Activated CD4-positive, alpha-beta T cell treated with anti-CD3 and anti-CD28 coated beads for 1 hour (primary cell): ENCODE measurements at places on chromosomes 16 and 17.

GRCh38 chr17:77819497-77819896, 139.0 kb upstream of the TNRC6C start:
- DNase-seq, result no peak

- no peak for DNase-seq
Observed at GRCh38 chr17:14604591-14605266, 303.8 kb downstream of the HS3ST3B1 start.

GRCh38 chr17:47847341-47848197, 3.4 kb downstream of the SP6 start:
- DNase-seq, result no peak

GRCh38 chr17:40799859-40800258, at the start of gene KRT28:
KRT28 (minus strand) TSS chr17:40799959; CDS start chr17:40799893, 66 bp downstream.
- DNase-seq, result no peak

- DNase-seq, result no peak
Observed at GRCh38 chr16:86089991-86090390, 191.0 kb downstream of the IRF8 start.

GRCh38 chr17:51703361-51704341, 443.3 kb downstream of the UTP18 start:
- no peak for DNase-seq

- DNase-seq, result no peak
Observed at GRCh38 chr16:1430214-1430758, 592 bp upstream of the PERCC1 start.

- DNase-seq, result no peak
Observed at GRCh38 chr16:1640261-1640941, 28.2 kb downstream of the CRAMP1 start.

- DNase-seq, result no peak
Observed at GRCh38 chr16:46961373-46962353, 11.8 kb downstream of the DNAJA2 start.

DNA sequence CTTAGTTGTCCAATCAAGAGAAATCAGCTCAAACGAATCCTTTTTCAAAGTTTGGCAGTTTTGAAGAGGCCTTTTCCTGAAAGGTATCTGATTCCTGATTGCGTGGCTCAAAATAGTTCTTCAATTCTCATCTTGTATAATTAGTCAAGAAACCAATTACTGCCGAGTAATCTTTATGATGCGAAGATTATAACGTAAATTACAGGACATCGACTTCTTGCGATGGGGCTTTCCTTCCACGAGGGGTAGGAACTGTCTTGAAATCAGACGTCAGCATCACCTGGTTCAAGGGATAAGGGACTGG, 644 bp upstream of the ARL2BP start:
- DNase-seq, result no peak

DNA sequence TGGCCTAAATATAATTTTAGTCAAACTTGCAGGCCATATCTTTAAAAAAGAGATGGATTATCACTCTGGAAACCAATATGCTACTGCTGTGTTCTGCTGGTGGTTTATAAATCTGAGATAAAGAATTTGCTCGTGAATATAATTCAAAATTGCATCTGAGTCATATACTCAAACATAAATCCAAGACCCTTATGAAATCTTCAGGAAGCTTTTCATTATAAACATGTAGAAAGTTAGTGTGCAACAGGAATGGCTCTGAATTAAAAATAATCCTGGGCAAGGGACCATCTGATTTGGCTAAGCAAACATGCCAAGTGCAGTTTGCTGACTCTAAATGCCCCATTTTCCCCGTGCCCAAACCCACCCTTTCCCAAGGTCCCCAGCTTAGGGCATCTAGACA, 57.3 kb downstream of the TEX2 start:
- DNase-seq, result no peak

- DNase-seq, result no peak
Observed at GRCh38 chr16:1906055-1906845, 12.0 kb downstream of the HS3ST6 start.

- DNase-seq, result no peak
Observed at GRCh38 chr17:44539673-44540072, 17.6 kb upstream of the FZD2 start.

GRCh38 chr17:12574525-12574924, 91.2 kb upstream of the MYOCD start:
- no peak for DNase-seq

DNA sequence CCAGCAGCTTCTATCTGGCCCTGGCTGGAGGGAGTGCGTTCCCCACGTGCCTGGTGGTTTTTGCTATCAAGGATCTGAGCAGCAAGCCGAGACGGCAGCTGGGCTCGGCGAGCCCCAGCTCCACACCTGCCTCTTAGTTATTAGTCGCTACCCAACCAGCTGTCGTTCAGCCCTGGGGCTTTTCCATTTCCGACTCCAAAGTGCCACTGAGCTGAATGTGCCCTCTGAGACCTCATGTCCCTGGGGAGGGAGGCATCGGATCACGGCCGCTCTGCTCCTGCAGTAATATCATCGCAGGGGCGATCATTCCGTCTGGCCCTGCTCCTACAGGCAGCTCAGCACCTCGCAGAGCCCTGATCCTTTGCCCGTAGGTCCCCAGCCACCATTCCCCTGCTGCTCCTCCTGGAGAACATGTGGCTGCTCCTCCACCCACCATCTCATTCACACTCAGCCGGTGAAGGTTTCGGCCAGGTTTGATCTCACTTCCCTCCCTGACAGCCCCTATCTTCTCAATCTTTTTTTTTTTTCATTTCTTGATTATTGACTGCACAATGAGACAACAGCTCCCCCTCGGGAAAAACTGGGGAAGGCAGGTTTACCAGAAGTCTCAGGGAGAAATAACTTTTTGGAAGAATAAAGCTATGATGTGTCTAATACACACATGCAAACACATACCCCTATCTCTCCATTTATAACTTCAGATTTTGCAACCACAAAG, 86.7 kb downstream of the ZFHX3 start:
- DNase-seq, result no peak

DNA sequence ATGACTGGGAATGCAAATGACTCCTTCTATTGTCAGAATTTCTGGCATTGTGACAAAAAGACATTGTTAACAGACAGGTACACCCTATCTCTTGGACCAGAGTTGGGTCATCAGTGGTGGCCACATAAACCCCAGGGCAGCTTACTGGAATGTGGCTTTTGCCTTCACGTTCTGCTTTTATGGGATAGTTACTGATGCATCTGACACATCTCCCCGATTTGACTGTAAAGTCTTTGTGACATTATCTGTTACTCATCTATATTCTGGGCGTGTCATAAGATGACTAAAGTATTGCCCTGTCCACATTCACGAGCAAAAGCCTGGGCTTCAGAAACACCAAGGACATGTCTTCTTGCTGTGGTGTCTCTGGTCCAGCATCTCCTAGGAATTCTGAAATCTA, 18.7 kb upstream of the AQP8 start:
- no peak for DNase-seq

- no peak for DNase-seq
Observed at GRCh38 chr16:48999044-48999443, 282.6 kb downstream of the CBLN1 start.

DNA sequence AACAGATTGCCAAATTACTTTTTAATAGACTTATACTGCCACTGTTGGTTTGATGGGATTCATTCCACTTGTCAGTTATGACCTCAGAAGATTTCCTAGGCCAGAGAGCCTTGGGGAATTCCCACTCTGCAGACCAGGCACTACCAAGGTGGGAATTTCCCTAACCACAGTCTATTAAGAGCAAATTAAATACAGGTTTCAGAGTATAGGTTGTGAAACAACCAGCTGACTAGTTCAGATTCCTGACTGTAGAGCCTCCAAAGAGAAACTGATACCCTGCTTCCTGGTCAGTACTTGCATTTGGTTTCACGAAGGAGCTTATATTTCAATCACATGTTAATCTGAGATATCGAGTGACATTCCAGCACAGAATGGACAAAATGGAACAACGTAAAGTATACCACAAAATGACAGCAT, 186.5 kb downstream of the STX8 start:
- no peak for DNase-seq

DNA sequence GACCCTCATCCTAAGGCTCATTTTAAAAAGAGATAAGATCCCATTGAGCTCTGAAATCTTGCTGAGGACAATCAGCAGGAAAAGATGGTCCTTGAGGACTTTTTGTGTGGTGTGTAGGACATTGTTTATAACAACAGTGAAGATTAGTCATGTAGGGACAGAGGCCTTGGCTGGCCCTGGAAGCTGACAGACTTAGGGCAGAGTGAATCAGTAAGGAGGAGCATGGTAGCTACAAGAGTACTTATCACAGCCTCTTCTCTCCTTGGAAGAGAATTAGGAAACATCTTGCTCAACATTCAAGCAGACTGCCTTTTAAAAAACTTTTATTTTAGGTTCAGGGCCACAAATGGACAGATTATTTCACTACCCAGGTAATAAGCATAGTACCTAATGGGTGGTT, 665.9 kb upstream of the SALL1 start:
- no peak for DNase-seq

GRCh38 chr16:70720425-70721201, 34.8 kb upstream of the MTSS2 start:
- DNase-seq, result no peak

GRCh38 chr16:11211977-11212797, 43.8 kb downstream of the SOCS1 start:
- no peak for DNase-seq

- DNase-seq, result no peak
Observed at GRCh38 chr17:57839571-57839923, 10.3 kb downstream of the MRPS23 start.

DNA sequence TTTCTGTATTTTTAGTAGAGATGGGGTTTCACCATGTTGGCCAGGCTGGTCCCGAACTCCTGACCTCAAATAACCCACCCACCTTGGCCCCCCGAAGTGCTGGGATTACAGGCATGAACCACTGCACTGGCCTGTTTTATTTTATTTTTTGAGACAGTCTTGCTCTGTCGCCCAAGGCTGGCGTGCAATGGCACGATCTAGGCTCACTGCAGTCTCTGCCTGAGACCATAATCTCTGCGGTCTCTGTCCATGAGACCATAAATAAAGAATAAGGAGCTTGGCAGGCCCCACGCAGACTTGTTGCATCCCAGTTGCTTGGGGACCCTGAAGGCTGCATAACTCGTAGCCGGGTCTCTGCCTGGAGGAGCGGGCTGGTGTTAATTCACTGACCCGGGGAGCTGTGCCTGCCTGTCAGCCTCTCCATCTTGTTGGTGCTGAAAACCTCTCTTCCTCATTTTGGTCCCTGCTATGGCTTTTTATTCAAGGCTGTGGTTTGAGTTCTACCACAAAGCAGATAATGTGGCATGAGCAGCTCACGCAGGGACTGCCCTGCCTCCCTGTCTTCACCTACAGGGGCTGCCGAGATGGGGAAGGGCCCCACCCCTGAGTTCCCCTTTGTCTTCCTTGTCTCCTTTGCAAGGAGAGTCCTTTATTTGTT, 82.1 kb downstream of the MSI2 start:
- DNase-seq, result no peak

GRCh38 chr16:10987361-10988163, 43.2 kb downstream of the CLEC16A start:
- DNase-seq, result no peak

DNA sequence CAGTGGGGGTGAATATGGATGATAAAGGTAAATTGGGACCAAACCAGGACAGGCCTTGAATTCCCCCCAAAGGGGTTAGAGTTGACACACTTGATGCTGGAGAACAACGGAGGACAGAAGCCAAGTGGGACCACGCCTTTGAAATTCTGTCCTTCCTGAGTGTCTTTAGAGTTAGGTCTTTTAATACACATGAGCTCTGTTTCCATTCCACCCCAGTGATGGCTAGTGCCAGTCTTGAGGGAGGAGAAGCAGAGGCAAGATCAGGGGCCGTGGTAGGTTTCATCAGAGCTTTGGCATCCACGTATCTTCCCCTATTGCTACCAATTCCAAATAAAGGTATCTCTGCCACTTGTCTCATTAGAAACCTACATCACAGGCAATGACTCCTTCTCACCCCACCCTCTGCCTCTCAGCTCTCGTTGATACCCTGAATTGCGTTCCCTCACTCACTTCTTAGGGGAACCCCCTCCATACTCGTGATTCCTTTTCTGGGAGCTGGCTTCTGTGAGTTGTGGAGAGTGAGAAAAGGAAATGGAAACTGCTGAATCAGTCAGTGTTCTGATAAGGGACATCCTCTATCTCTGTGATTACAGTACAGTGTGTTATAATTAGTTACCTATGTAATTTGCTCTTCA, 2.4 kb upstream of the CCL3L1 start:
- no peak for DNase-seq

DNA sequence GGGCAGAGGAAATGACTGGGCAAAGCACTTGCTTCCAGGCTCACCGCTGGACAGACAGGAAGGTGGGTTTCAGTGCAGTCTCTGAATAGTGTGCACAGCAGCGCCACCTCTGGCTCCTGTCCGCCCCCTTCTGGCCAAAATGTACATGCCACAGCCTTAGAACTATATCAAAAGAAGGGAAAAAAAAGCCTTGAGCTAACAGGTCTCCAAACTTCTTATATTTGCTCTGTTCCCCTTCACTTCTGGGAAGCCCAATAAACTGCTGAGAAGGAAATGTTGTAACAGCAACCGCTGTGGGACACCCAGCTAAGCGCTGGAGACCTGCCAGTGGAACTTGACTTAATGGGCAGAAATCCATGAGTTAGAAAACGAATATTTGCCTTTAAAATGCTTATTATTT, 17.5 kb downstream of the COG7 start:
- peak; percentile 37 for DNase-seq

DNA sequence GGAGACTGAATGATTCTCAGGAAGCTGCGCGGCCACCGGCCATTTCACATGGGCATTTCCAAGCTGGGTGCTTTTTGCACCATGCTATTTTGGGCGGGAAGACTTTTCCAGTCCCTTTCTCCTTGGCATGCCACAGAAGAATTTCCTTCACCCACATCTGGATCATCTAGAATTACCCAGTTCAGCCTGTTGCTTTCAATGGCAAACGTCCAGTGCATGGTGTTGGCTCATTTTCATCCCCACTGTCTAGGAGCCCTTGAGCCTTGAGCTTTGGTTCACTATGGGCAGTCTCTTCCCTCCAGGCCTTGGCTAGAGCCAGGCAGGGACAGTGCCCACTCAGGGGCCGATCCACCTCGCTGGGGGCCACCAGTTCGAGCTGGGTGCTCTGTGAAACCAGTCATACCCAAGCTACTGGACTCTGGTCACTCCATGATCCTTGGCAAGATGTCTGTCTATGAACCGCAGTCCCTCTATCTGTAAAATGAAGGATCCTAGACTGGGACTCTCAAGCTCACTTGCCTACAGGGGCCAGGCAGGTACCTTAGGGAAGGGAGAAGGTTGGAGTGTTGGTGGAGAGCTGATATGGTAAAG, 71.1 kb downstream of the CYLD start:
- no peak for DNase-seq

DNA sequence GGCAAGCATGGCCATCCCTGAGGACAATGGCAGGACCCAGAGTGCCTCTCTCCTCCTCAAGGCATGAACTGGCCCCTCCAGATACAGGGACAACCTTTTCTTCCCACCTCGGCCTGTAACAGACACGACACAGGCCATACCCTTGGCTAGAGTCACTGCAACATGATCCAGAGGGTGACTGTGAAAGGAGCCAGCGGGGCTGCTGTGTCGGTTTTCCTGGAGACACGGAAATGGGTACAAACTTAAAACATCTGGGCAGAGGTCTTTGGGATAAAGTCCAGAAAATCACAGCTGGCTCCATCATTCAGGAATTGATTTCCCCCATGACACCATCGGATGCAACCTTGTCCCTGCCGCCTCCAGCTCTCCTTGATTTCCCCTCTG, 5.3 kb downstream of the CEP295NL start:
- no peak for DNase-seq

- DNase-seq, result no peak
Observed at GRCh38 chr16:28977703-28978662, 3.4 kb downstream of the SPNS1 start.

- no peak for DNase-seq
Observed at GRCh38 chr17:81309140-81309858, 14.2 kb upstream of the SLC38A10 start.

GRCh38 chr16:87582216-87582965, 19.9 kb upstream of the JPH3 start:
- no peak for DNase-seq
